ENCODE measurements at places on chromosomes 3 and 15.

DNA sequence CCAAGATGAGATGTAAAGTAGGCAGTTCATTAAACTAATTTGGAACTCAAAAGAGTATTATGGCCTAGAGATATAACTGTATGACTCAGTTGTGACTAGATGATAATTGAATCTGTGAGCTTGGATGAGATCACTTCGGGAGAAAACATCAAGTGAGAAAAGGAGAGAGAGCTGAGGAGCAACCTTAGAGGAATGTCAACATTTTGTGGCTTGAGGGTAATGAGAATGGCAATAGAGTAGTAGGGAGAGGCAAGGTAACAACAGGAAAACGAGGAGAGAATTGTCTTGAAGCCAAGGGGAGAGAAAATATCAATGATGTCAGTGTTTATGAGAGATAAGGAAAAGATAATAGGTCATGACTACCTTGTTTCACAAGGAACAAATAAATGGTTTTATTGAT lies 580.2 kb downstream of the NLGN1 start:
- DNase-seq: no peak

DNA sequence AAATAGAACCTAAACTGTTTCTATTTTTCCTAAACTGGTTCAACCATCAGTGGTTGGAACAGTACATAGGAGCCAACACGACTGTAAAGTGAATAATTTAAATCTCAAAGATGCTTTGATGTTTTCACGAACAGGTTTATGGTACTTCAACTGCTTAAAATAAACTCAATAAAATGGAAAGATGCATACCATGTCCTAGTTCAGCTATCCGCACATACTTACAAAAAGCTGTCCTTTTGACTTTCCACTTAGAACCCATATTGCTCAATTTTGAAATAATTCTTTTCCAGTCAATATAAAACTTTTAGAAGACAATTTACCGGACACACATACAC lies 902 bp downstream of the CMTM6 start:
- no peak for DNase-seq

DNA sequence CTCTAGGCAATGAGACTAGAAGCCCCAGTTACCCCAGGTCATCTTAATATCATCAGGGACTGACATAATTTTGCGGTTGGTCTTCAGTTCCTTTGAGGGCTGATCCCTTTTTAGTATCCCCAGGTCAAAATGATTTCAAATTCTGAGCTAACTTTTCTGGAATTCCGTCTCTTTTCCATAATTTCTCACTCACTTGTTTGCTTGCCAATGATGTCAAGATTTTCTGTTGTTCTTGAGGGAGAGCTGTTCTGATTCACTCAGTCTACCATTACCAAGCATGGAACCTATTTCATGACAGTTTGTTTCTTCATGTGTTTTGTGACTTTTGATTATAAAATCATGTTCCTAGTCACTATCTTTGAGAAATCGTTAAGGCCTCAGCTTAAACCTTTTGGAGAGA lies 190.5 kb upstream of the LYSMD4 start:
- no peak for DNase-seq

DNA sequence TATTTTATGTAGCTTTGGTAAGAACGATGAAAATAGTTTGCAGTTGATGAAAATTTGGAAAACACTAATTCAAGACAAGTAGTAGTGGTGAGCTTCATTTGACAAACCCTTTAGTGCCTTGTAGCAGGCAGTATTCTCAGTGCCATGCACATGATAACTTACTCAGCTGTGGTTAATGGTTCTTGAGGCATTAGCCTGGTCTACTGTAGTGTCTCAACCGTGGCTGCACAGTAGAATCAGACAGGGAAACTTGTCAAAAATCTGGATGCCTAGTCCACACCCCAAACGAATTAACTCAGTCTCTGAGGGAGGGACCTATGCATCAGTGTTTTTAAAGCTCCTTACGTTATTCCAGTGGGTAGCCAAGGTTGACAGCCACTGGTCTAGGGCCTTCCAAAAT lies 45.4 kb downstream of the PSMD6 start:
- no peak for DNase-seq

DNA sequence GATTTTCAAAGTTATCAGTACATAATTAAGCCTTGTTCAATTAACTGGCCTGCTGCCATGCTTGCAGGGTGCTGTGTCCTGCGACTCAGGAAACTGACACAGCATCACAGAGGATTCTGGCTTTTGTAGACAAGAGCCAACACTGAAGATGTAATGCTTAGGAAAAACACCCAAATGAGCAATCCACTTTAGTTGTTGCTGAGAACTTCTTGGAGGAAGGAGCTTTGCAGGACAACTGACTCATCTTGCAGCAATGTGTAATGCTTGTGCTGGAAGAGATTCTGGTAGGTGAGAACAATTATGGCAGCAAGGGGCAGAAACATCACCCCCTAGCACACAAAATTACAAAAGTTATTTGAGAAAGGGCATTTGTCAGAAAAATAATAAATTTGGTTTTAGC lies 67.6 kb downstream of the NLGN1 start:
- DNase-seq: no peak

DNA sequence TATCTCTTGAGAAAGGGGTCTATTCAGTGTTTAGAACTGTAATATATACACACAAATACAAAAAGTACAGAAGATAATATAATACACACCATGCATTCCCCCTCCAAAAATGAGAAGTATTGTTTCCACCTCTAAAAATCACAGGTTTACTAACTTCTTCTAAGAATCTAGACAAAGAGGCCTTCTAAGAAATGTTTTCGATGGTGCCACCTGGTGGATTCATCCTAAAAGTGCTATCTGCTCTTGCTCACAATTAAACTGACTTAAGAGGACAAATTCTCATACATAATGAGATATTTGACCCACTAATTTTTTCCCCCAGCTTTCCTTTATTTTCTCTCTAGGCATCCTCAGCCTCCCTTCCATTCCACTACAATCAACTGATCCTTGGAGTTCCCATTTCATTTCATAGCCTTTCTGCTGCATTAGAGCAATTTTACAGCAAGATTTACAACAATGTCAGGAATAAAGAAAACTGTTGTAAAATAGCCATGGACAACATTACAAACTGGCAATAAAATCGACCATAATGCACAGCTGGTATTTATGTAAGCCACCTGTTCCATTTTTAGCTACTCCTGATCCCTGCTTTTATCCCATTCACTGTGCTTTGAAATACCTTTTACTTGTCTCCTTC lies 124.6 kb downstream of the ARRDC4 start:
- DNase-seq: no peak

DNA sequence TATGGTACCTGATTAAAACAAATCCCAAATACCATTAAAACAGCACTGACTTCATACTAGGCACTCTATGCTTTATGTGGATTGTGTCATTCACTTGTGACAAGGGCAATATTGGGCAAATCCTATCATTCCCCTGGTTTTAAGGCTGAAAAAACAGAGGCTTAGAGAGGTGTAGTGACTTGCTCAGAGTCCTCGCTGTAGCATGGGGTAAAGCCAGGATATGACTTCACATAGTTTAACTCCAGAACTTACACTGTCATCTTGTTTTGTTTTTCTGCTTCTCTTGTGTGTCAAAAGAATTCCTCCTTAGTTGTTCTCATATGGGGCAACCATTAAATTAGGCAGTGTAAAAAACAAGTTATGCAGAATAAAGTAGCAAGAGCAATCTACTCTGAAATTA lies 40.3 kb upstream of the ICE2 start:
- DNase-seq: no peak

DNA sequence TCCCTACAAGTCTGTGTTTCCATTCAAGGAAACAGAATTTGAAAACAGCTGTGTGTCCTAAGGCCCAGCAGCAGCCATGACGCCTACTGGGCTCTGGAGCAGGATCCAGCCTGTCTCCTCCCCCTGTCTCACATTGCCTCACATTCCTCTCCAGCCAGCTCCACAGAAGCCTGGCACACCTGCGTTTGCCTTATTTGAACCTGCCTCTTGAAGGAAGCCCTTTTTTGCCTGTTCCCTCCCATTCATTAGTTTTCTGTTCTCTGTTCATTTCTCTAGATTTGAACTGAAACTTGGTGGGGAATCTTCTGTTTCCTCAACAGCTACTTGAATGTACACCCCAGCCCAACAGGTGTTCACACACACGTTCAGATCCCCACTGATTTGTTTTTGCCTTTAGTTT lies 890.5 kb downstream of the TUSC7 start:
- DNase-seq: no peak

- no peak for DNase-seq
Measured at GRCh38 chr3:181851063-181851462, 139.3 kb downstream of the SOX2 start.

DNA sequence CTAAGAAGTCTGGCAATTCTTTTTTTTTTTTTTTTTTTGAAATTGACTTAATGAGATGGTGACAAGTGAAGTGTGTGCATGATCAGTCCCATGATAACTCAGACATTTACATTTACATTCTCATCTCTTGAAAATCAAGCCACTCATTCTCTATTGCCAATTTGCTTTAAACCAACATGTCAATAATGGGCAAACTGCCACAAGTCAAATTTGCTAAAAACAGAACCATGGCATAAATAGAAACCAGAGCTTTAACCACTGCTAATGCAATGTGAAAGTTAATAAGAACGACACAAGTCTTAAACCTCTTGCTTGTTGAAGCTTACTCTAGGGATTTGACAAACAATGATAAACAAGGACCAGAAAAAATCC lies 12.0 kb upstream of the COL8A1 start:
- no peak for DNase-seq

GRCh38 chr15:97791824-97792792 lies 168.4 kb upstream of the ARRDC4 start:
- DNase-seq: no peak

DNA sequence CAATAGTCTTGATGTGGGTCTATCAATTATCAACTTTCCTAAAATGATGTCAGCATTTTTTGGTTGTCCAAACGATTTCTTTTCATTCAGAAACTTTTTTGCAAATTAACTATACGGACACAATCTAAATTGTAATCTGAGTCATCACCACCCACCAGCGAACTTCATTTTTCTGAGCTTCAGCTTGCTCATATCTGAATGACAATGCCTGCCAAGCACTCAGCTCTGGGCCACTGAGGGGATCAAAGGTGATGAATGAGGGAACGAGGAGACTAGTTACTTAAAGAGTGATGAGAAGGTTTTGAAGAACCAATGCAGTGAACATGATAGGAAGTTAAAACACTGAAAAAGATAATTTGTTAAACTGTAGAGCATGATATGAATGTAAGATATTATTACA lies 14.9 kb upstream of the TBC1D23 start:
- DNase-seq: no peak

DNA sequence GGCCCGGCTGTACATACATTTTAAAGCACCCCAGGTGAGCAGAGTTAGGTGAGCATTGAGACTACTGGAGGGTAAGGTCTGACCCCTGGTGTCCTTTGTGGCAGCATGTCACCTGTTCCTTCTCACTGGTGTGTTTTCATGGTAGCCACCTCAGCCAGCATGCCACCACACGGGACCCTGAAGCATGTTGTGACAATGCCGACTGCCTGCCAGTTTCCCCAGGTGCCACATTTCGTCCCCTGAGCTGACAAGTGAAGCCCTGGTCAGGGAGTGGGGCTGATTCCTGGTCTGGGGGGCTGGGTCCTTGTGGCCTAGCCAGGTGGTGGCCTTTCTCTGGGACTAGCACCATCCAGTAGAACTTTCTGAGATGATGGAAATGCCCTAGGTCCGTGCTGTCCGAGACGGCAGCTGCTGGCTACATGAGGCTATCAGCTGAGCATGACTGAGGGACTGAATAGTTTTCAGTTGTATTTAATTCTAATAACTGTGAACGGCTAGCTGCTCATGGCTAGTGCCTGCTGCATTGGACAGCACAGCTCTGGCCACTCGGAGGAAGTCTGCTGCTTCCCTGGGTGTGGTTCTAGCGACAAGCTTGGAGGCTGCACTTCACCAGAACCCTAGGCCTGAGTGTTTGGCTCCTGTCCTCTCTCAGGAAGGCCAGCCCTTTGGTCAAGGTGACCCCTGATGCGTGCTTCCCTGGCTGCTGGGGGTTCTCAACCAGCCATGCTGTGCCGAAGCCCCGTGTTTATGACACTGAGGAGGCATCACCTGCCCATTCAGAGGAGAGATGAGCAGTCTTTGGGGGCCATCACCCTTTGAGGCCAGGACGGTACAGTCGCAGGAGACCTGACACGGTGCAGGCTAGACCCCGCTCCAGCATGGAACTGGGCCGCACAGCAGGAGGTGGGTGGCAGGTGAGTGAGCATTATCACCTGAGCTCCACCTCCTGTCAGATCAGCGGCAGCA lies 3.9 kb downstream of the C3orf22 start:
- no peak for DNase-seq

GRCh38 chr3:153752405-153753027 lies 368.7 kb upstream of the ARHGEF26 start:
- DNase-seq: no peak

DNA sequence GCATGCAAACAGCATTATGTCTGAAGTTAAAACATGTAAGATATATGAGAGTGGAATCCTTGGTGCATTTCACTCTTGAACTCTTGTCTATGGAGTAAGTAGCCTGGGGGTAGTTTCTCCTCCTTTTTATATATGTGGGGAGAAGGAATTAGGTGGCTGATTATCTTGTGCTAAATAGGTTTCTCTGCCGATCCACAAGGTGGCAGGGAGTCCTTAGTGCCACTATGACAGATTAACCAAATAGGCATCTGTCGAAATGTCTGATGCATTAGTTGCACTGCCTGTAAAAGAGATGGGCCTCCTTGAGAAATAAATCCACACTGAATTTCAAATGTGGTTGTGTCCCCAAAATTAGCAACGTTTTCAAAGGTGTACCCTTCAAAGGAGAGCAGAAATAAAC lies 170.1 kb downstream of the CNTN4 start:
- no peak for DNase-seq

DNA sequence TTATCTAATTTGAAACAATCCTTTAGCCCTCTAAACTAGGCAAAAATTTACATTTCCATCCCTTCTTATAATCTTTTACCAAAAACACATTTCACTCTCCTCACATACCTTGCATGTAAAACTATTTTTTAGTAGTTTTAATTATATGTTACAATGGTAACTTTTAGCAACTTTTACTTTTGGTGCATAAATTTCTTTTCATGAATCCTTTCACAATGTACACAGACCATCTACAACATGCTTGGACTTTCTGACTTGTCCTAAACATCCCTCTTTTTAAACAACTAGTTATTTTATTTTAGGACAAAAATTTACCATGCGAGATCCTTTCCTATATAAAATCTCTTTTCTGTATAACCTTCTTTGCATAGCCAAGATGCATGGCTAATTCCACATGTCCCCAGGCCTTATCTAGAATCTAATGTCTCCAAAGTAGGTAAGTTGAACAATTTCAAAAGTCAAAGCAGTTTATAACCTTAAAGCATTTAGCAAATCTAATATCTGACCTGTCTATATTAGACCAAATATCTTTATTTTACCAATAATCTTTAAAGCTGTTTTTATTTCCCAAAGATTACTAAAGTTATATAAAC lies 14.4 kb upstream of the ALDH1L1 start:
- no peak for DNase-seq

GRCh38 chr15:95457520-95457919 lies 873.0 kb upstream of the NR2F2 start:
- DNase-seq: no peak

DNA sequence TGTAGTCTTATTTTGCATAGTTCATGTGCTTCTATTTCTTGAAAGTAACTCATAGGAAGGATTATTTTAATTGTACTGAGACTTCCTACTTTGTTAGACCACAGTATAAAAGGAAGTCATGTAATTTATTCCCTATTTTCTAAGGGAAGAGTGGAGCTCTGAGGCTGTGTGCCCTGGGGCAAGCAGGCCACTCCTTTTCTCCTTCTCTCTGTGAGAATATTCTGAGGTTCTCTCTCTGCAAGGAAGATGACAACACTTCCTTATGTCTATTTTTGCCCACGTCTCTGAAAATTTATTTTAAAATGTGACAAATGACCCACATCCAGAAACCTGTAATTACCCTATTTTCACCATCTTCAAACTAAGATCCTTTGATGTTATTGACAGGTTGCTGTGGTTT lies 11.0 kb downstream of the KCTD6 start:
- no peak for DNase-seq

GRCh38 chr3:11643605-11644087 lies at the start of gene VGLL4:
Gene VGLL4 (minus strand): TSS chr3:11643915. CDS start chr3:11643518, 397 bp downstream.
- peak; percentile 63 for DNase-seq

Data from activated CD4-positive, alpha-beta T cell treated with anti-CD3 and anti-CD28 coated beads, Interleukin-2, amount 50 U/mL, for 24 hours (primary cell).